ENCODE measurements at places on chromosomes 16 and 17. TPM values are rescaled to one million over a fixed set of nuclear protein-coding genes. Genes with fewer than 3 reads are reported as not detected.
A peak's percentile ranks its signal among the peaks of the same experiment; 100 is the strongest.

The HBA1 gene
- polyA plus RNA-seq = 8.0 TPM

The KRTAP4-4 gene
- not detected for polyA plus RNA-seq

The PRSS27 gene
- polyA plus RNA-seq = 1.4 TPM

The CSH2 gene
- not detected for polyA plus RNA-seq

DNA sequence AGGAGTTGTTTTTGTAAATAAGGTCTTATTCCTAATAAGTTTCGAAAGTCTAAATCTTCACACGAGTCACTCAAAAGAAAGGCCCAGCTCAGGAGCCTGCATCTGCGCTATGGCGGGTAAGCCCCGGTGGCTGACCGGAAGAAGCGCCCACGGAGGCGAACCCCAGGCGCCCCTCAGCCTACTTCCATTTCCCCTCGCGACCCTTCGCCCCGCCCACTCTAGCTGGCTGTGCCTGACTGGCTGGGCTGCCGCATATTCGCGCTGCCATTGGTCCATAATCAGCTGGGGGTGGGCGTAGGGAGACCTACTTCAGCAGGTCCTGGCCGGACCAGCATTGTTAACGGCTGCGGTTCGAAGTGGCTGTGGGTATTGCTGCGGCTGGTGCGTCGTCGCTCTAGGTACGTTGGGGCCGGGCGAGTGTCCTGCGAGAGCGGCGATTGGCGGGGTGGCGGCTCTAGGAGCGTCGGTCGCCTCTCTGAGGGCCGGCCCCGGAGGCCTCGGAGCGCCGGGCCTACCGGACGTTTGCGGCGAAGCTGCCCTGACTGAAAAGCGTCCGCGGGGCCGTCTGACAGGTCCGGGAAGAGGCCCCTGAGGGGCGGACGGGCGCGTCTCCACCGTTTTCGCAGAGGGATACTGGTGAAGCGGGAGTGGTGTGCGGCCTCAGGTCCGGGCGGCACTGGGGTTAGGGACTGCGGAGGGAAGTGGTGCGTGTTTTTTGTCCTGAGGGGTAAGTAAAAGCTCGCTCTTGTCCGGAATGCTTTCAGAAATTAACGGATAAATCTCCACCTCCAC, at the start of gene ATF7IP2:
TSS of gene ATF7IP2 (plus strand) at position 337 of the 792 bp plus-strand sequence. CDS start 44,560 bp downstream, outside the sequence.
- peak; percentile 94 for DNase-seq

GRCh38 chr16:27795992-27796614, 246.2 kb downstream of the KATNIP start:
- DNase-seq = no peak

- peak; percentile 74 for DNase-seq
Measured at GRCh38 chr17:17204041-17204591, 2.0 kb downstream of the PLD6 start.

- DNase-seq = peak; percentile 79
Measured at GRCh38 chr17:47978324-47978723, 7.4 kb downstream of the CDK5RAP3 start.

GRCh38 chr16:4371357-4372000, at the start of gene VASN:
Gene VASN, plus strand, starts transcription at chr16:4371848. Its CDS starts 9,030 bp downstream, at chr16:4380878.
- peak; percentile 88 for DNase-seq

- DNase-seq = peak; percentile 75
Measured at GRCh38 chr17:21318439-21318838, 33.9 kb downstream of the MAP2K3 start.

DNA sequence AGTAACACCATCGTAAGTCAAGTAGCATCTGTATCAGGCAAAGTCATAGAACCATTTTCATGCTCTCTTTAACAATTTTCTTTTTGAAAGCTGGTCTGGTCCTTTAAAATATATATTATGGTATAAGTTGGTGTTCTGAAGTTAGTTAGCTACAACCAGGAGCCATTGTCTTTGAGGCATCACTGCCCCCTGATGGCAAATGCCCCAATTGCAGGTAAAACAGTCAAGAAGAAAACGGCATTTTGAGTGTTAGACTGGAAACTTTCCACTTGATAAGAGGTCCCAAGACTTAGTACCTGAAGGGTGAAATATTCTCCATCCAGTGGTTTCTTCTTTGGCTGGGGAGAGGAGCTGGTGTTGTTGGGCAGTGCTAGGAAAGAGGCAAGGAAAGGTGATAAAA, 14.1 kb downstream of the TP53 start:
- DNase-seq = no peak

DNA sequence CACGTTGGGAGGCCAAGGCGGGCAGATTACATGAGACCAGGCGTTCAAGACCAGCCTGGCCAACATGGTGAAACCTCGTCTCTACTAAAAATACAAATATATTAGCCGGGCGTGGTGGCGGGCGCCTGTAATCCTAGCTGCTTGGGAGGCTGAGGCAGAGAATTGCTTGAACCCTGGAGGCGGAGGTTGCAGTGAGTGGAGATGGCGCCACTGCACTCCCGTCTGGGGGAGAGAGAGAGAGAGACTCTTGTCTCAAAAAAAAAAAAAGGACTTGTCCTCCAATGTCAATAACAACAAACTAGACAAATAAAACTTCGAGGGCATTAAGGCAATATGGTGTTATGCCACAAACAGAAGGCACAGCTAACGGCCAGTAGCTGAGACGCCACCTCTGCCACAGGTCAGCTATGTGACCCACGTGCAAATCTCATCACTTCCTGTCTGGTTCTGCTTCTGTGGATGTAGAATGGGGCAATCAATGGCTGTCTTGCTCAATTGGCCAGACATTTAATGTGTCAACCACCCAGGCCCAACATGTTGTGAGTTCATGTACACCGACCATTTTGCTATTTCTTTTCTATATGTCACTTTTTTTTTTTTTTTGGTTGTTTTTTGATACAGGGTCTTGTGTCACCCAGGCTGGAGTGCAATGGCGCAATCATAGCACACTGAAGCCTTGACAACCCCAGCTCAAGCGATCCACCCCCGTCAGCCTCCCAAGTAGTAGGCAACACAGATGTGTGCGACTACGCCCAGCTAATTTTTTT, 834 bp upstream of the TXNDC11 start:
- DNase-seq = no peak

- DNase-seq = no peak
Measured at GRCh38 chr17:76337413-76337777, 16.3 kb downstream of the PRPSAP1 start.

DNA sequence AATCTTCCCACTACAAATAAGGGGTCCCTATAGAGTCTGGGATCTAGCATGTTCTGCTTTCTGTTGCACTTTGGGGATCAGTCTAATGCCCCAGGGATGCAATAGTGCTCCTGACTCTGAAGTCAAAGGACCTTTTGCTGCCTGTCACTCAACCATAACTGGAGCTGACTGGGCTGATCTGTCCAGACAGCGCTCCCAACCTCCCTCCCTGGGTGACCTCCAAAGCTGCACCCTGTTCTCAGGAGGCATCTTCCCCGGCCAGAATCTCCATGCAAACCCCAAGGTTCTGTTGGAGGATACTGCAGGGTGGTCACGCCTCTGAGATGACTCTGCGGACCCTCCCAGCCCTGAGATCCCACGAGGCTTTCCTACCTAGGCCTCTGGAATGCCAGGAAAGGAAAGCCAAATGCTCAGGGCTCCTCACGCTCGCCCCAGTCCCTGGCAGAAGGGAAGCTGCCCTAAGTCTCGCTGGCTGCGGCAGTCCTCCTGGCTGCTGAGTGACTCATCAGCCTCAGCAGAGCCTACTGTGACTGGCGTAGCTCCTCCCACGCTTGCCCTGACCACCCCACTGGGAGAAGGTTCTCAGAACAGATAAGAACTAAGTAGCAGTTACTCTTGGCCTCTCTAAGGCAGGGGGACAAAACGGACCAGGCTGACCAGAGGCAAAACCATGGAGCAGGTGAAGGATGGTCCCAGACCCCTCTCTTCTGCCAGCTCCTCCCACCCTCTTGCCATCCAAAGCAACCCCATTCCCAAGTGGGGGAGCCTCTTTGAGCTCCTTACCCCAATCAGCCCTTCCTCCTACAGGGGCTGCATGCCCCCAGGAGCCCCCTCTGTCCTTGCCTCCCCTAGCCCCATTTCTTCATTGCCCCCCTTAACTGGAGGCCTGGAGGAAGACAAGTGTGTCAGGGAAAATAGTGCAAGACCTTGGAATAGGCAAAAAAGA, 124.1 kb upstream of the TNRC6C start:
- peak; percentile 90 for DNase-seq

DNA sequence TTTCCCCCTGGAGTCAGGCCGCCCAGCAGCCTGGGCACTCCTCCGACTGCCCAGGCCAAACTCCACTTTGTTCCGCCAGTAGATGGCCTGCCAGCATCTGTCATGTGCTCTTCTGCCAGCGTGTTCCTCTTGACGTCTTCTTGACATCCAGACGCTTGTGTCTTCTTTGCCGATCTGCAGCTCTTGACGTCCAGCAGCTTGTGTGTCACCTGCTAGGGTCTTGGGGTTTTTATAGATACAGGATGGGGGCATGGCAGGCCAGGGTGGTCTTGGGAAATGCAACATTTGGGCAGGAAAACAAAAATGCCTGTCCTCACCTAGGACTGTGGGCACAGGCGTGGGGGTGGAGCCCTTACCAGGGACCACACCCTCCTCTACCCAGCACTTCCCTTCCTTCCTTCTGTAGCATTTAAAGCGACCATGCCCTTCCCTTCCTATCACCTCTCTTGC, 88.7 kb downstream of the BMERB1 start:
- peak; percentile 67 for DNase-seq

Measured in aorta (tissue), 5 donors.